GOT3 (cell line): ENCODE measurements at places on chromosomes 1 and 21.
A peak's percentile ranks its signal among the peaks of the same experiment; 100 is the strongest.

DNA sequence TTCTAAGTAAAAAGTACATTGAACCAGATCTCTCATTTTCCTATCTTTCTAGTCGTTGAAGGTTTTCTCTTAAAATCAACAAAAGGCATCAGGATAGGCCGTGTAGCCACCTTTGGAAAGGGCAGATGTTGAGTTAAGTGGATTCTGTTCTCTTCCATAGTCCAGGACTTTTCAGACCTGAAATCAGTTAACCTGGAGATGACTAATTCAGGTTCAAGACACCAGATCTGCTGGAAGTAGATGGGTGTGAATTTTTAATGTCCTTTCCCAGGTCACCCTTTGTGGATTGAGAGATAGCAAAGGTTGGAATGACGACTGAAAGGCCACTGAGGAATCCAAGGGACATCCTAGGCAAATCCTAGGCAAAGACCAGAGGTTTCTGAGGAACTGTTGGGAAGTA, 172.8 kb downstream of the DHRS3 start:
- no peak for DNase-seq

- DNase-seq = no peak
These were observed 69.2 kb upstream of the PDE9A start for GRCh38 chr21:42584296-42584641.

GRCh38 chr1:59619557-59619956, 195.2 kb upstream of the HOOK1 start:
- no peak for DNase-seq

DNA sequence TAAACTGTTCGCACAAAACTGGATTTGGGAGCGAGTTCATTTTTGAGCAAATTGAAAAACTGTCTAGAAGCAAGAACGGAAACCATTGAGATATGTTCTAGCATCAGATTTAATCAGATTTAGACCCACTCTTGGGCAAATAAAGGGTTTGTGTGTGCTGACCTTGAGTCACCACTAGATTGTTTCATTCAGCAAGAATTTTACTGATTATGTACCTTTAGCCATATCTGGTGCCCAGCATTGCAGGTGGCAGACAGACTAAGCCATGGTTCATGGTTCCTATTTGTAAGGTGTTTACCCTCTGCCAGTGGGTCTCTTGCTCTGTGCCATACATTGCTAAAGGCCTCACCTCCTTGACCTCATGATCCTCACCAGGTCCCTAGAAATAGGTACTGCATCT, 1.4 kb downstream of the NUDC start:
- DNase-seq = no peak

DNA sequence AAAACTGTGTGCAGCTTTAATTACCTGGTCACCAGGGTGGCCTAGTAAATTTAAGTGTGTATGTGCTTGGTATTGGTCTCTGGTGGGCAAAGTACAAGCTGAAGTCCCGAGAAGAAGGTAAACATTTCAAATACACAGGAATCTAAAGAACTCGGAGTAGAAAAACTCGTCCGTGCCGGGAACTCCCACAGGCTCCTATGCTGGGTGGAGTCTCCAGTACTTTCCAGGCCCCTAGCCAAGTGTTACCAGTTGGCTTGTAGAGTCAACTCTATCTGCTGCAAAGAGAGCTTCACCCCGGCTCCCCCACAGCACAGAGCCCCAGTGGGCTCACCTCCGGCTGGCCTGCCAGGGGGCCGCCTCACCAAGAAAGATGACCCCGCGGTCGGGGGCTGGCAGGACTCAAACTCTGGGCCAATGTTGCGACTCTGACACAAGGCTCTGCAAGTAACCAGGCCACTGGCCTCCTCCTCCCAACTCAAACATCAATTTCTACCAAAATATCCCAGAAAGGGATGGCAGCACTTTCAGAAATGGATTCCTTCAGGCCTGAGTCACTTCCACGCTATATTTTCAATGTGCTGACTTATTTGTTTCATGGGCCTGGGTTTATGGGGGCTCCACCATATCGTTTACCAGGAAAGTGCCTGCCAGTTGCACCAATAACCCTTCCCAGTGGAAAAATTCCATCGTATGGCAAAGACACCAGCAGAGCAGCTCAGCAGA, 73.9 kb downstream of the SLC66A1 start:
- DNase-seq = no peak

- DNase-seq = no peak
These were observed 11.5 kb downstream of the PLA2G2D start for GRCh38 chr1:20107796-20108195.

- no peak for DNase-seq
These were observed 47.1 kb downstream of the PTGS2 start for GRCh38 chr1:186633116-186633515.

- no peak for DNase-seq
These were observed 7.2 kb upstream of the OLFML2B start for GRCh38 chr1:162030759-162031280.

- DNase-seq = no peak
These were observed 3.2 kb upstream of the PROX1 start for GRCh38 chr1:213984387-213985208.

DNA sequence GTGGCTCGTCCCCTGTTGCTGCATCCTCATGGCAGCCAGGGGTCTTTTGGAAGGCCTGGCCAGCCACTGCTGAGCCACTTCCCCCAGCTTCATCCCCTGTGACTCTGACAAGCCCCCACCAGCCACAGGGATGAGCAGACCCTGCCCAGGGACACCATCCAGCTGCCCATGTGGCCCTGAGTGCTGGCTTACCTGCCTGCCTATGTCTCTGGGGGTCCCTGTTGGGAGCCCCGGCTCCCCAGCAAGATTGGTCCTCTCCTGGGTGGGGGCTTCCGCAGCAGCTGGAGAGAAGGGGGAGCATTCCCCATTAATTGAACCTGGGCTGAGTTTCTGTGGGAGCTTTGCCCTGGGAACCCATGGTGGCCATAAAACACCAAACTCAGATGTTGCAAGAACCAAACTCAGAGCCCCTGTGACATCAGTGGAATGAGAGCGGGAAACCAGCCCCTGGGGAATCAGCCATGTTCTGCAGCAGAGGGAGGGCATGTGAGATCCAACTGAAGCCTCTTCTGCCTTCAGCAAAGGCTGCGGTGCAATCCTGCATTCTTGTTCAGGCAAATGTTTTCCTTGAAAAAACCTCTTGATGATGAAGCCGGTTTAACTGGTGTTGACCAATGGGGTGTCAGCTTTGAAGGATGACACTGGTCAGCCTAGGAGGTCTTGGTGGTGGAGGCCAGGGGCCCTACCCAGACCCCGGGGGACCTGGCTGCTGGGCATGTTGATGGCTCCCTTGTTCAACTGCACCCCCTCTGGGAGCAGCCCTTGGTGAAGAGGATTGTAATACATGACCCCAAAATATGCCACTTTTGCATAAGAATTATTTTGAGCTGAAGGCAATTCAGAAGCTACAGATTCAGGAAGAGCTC, 28.3 kb upstream of the COL18A1 start:
- no peak for DNase-seq

GRCh38 chr1:15944308-15945010, 31.4 kb downstream of the ZBTB17 start:
- no peak for DNase-seq

DNA sequence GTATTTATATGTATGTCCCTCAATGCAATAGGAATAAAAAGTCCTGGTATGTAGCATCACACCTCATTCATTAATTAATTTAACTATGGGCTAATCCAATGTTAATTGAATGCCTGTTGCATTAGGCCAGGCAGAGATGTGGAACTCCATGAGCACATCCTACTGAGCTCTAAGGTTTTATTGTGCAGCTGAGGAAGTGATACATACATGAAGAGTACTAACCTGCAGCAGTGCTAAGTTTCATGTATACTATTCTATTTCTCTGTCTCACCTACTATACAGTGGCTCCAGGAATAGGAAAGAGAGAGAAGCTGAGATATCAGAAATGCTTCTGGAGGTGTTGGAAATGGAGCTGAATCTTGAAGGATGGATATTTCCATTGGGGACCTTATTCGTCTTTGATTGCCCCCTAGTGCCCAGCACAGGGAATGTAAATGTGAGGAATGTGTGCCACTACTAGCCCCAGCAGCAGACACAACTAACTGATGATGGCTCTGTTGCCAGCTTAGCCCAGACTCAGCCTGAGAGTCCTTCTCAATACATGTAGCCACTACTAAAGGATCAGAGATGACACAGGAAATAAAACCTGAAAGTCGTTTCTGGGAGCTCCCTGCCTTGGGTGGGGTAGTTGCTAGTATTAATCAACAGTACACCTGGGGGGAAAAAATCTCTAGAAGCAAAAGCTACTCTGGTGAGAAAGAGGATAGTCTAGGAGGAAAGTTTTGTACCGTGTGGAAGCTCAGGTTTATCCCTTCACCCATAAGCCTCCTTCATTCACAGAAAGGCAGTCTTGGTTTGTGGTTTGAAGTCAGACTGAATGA, 173.3 kb upstream of the FOXD3 start:
- peak; percentile 4 for DNase-seq

DNA sequence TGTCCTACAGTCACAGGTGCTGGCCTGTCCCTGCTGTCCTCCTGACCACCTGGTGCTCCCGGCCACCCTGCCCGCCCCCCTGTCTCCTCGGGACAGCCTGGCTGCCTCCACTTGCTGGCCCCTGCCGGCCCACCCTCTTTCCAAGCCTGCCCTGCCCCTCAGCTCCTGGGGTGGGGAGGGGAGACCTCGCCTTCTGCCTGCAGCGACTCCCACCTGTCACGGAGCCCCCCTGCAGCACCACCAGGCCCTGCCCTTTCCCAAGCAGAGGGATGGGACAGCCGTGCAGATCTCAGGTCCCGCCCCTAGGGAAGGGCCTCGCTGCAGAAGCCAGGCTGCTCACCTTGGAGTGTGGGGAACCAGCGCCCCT, 7.5 kb downstream of the LRRC3 start:
- no peak for DNase-seq

DNA sequence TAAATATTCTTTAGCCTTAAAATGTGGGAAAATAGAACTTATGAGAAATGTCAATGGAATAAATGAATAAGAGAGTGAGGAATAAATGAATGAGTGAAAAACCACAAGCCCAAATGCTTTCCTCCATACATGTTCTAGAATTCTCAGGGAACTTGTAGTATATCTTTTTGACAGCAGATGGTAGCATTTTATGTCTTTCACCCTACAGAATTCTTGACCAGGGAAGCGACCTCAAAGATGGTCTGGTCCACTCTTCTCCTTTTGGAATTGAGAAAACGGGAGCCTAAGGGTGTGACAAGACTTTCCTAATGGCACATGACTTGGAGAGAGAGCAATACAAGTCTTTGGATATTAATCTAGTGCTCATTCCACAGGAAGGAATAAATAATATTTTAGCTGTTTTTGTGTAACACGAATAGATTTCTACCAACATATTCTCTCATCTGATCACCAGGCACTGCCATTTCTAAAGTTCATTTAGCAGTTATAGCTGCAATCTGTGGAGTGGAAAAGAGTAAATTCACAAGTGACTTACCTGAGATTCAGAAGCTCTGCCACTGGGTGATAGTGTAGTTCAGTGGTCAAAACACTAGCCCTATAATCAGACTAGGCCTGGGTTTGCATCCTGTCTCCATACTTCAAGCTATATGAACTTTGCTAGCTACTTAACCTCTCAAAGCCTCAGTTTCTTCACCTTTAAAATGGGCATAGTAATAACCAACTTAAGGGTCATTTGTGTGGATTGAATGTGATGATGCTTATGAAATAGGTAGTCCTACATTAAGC, 15.0 kb upstream of the F5 start:
- no peak for DNase-seq

- DNase-seq = no peak
These were observed 7.0 kb downstream of the FCAMR start for GRCh38 chr1:206963119-206963712.

DNA sequence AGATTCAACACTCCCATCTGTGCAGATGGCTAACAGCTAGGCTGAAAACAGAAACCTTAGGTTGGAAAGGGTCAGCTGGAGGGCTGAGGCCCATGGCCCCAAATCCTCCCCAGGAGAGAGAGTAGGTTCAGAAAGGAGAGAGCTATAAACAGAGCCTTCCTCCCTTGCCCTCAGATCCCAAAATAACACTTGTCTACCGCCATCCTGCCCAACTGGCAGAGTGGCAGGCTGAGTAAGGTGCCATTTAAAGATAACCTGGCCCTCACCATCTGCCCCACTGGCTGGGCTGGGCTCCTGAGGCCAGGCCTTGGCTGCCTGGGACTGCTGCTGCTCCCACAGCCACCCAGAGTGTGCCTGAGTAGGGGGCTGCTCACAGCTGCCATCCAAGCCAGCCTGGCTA, 4.3 kb upstream of the SHISA4 start:
- DNase-seq = no peak

- no peak for DNase-seq
These were observed 2.7 kb upstream of the PTPN22 start for GRCh38 chr1:113874012-113874879.

DNA sequence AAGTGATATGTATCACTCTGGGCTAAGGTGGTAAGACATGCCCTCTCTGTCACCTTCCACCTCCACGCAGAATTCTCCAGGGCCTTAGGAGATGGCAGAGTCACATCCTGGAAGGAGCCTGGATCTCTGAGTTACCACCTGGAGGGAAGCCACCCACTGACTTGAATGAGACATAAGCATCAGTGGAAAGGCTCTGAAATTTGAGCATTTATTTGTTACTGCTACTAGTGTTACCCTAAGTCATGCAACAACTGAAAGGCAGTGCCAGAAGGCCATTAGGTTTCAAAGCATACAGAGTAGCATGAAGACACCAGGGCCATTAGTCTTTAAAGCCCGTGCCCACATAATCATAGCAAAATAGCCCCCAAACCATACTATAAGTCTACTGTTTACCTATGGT, 230.3 kb upstream of the IRF2BP2 start:
- DNase-seq = no peak

DNA sequence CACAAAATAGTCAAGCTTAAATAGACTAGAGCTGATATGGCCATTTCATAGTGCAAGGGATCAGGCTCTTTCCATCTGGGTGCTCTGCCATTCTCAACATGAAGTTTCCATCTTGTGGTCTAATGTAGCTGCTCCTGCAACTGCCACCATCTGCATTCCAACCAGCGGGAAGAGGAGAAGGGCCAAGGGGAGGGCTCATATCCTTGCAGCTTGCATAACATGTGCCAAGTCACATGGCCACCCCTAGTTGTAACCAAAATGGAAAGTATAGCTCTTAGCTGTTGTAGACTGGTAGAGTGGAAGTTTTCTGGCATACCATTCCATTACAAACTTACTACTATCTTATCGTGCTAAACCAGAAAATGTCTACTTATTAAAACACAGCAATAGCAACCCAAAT, 38.9 kb upstream of the IVNS1ABP start:
- DNase-seq = no peak

- DNase-seq = no peak
These were observed 33.7 kb downstream of the SPTA1 start for GRCh38 chr1:158652721-158653334.

DNA sequence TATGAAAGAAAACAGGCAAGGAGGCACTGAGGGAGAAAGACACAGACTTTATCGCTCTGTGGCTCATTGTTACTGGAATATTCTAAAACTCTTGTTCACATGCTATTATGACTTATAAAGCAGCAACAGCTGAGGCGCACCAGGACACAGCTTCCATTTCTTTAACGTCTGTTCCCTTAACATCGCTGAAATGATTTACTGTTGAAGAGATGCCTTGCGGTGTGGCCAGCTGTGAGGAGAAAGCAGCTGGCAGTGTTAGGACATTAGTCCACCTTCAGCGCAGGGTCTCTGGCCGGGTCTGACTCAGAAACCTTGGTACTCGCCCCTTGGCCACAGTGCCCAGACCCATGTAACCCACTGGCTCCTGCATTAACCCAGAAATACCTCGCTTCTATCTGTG, 3.1 kb upstream of the PER3 start:
- DNase-seq = no peak
